ENCODE measurements at places on chromosomes 16 and 17.

GRCh38 chr17:68457168-68457538, at the start of gene WIPI1:
Gene WIPI1 (minus strand): TSS chr17:68457496. CDS start chr17:68457421, 75 bp downstream.
- peak; percentile 71 for DNase-seq

DNA sequence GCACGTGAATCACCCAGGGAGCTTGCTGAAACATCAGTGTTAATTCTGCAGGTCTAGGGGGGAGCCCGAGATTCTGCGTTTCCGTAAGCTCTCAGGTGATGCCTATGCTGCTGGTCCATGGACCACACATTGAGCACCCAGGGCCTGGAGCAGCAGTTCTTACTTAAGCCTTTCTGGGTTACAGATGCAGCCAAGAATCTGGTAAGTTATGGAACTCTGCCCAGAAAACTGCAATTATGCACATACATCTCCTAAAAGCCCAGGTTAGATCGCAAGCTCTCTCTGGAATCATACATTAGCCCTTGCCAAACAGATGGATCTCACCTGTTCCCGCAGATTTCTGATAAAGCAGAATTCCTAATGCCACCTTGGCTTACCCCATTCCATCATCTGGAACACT, 265.9 kb upstream of the SALL1 start:
- no peak for DNase-seq

- no peak for DNase-seq
Observed at GRCh38 chr16:49347476-49347875, 26.1 kb upstream of the C16orf78 start.

DNA sequence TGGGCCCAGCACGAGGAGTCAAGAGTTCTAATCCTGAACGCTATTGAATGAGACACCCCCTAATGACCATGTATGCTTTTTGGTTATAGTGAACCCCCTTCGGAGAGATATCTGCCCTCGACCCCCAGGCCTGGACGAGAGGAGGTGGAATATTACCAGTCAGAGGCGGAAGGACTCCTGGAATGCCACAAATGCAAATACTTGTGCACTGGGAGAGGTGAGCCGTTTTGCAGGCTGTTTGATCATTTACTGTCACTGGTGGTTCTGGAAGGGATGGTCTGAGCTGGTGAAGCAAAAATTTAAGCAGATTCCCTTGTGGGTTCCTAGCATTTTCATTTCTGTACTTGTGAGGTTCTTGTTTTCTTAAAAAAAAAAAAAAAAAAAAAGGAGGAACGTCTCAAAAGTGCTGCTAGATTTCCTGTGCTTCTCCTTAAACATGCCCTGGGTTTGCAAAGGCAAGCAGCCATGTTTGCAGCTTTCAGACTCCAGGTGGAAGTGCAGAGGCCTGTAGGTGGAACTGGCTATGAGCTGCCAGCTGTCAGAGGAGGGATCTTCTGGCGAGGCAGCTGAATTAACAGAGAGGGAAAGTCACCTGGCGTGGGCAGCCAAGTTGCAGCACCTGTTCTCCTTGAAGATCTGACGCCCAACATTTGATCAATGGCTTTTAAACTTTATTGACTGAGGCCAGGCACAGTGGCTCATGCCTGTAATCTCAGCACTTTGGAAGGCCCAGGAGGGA, 3.5 kb downstream of the MARVELD3 start:
- no peak for DNase-seq

- DNase-seq = no peak
Observed at GRCh38 chr17:81509972-81510784, 2.4 kb downstream of the ACTG1 start.

DNA sequence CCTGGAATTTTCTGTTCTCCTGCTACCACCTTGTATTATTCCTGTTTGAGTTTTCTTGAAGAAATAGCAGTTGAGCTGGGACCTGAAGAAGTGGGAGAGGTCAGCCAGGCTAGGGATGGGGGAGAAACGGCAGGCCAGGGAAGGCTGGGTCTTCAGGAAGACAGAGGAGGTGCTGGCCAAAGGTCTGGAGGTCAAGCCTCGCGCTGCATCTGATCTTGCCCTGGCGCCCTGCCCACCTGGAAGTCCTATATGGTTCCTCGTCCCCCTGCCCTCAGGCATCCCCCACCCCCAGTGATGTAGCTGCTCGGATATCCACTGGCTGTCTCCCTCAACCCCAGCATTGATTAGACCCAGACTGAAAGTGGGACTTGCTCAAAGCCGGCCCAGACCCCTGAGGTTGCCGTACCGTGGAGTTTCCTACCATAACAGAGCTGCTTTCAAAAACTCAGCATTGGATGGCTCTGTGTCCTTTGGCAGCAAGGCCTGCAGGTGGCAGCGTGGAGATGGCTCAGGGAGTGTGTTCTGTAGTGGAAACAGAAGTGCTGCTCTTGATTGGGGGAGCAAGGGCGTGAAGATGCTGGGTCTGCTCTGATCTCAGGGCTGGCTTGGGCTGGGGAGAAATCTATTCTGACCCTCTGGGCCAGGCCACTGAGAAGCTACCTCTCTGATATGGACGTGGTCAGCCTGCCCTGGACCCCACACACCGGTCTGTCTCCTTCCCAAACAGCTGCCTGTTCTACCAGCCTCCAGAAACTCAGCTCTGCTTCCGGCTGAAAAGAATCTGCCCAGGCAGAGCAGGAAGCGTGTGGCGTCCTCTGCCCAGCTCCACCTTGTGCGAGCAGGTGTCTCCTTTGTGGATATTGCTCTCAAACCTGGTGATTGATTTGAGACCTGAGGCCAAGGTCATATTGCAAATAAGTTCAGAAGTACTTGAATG, 107.0 kb upstream of the CACNG5 start:
- DNase-seq = no peak

GRCh38 chr16:15782573-15783365, 74.1 kb downstream of the MYH11 start:
- DNase-seq = no peak

GRCh38 chr16:6104428-6104827, 1006.8 kb upstream of the EEF2KMT start:
- DNase-seq = no peak

GRCh38 chr16:28989363-28989762, 4.5 kb downstream of the LAT start:
- no peak for DNase-seq

DNA sequence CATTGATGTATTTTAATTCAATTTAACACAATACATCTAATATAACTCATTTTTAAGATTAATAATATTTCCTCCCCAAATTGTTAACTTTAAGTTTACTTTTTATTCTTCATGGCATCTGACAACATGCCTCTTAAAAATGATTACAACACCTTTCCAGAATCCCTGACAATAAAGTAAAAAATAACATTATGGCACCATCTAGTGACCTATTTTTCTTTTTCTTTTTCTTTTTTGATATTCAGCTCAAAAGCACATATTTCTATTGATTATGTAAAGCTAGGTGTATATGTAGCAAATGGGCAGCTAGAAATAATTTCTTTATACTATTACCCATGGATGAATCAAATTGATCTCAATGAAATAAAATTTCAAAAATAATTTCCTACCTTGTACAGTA, 834.3 kb upstream of the CDH8 start:
- no peak for DNase-seq

DNA sequence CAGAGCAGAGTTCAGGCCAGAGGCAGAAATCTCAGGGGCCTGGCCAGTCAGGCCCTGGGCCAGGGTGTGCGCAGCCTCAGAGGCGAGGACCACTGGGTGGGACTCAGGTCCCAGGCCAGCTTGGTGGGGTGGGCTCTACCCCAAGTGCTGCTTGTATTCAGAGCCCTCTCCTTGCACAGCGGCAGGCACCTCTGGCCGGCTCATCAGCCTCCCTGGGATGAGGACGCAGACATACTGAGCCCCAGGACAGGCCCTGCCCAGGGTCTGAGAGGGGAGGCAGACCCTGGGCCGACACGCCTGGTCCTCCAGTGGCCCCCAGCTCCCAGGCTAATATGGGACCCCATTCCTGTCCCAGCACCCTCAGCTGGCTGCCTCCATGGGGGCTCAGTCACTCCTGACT, 7.6 kb upstream of the IL27 start:
- DNase-seq = no peak

Data from amygdala (tissue), 56 donors.